Memory B cell (primary cell): ENCODE measurements at places on chromosomes 7 and 10.

DNA sequence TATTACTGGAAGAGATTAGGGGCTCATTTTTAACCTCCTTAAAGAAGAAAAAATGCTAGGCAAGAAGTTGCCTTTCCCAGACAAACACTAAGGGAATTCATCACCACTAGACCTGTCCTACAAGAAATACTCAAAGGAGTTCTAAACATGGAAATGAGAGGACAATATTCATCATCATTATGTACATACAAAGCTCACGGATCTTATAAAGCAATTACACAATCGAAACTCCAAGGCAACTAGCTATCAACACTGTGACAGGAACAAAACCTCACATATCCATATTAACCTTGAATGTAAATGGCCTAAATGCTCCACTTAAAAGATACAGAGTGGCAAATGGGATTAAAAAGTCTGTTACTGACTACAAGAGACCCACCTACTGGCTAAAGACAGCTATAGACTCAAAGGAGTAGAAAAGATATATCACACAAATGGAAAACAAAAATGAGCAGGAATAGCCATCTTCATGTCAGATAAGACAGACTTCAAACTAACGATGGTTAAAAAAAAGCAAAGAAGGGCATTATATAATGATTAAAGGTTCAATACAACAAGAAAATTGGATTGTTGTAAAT, 246.6 kb downstream of the ADRA2A start:
- no peak overlapping the region for H3K27ac ChIP-seq
- no peaks in the 10 kb centered on the region for H3K36me3 ChIP-seq
- no peak for DNase-seq
- no peak overlapping the region for H3K4me3 ChIP-seq

GRCh38 chr10:16792675-16793074, 24.5 kb downstream of the RSU1 start:
- no peaks in the 10 kb centered on the region for H3K27me3 ChIP-seq
- peaks cover 36% of the 10 kb centered on the region for H3K36me3 ChIP-seq
- no peak for DNase-seq
- H3K4me3 ChIP-seq, result no peak overlapping the region
- H3K27ac ChIP-seq, result no peak overlapping the region

DNA sequence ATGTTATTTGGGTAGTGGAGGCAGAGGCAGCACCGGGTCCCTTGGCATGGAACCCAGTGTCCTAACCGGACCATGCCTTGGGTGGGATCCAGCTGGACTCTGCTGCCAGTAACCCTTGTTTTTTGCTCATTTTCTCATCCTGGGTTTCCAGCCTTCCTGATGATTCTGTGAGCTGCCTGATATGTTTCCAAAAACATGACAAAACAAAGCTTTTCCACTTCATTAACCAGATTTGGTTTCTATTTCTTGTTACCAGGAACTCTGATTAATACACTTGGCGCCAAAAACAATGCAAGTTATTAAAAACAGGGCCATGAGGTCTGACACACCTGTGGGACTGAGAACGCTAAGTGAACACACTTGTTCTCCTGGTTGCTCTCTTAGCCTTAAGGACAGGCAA, 32.8 kb upstream of the DLG5 start:
- no peaks in the 10 kb centered on the region for H3K4me1 ChIP-seq
- no peak for DNase-seq
- H3K27ac ChIP-seq, result no peak overlapping the region
- no peak overlapping the region for H3K4me3 ChIP-seq

DNA sequence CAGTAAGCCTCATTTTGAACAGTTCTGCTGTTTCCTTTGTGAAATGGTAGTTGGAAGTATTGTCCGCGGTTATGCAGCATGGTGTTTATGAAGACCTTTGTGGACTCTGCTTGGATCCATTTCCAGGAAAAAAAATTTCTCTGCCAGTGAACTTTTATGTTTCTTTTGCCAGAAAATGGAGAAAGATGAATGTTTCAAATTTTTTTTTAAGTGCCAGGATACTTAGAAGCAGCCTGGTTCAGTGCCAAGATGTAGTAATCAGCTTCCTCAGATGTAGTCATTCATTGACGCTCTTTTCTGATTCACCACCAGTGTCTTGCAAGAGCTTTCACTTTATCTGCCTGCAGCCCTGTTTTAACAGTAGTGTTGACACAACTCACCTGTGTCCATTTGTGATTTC, 258.2 kb downstream of the SDK1 start:
- H3K4me3 ChIP-seq, result no peak overlapping the region
- DNase-seq, result no peak
- no peak overlapping the region for H3K27ac ChIP-seq
- no peaks in the 10 kb centered on the region for H3K36me3 ChIP-seq
- H3K4me1 ChIP-seq, result no peaks in the 10 kb centered on the region
- H3K27me3 ChIP-seq, result peaks cover 5% of the 10 kb centered on the region

- H3K27ac ChIP-seq, result no peak overlapping the region
- no peaks in the 10 kb centered on the region for H3K27me3 ChIP-seq
Measured at GRCh38 chr10:76404531-76404930, 973.1 kb downstream of the LRMDA start.

DNA sequence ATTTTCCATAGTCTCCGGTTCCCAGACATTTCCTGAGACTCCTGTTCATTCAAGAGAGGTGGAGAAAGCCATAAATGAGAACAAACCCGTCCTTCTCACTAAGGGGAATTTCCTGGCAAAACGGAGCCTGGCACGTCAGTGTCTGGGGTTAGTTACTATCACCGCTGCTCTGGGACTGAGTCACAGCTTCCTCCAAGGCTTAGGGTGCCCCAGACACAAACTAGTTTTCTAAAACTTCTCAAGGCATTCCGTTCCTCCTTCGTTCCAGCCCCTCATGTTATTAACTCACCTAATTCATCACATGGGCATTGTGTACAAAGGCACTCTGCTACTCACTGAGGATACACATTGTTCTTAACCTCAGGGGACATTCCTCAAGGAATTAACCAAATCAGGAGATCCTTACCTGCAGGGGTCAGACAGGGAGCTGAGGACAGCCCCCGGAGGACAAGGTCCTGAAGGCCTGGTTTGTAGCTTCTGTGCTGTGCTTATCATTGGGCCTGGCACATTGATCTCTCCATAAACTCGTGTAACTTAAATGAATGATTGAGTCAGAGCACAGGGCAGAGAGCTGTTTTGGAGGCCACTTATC, 103.0 kb upstream of the KLF6 start:
- no peaks in the 10 kb centered on the region for H3K36me3 ChIP-seq
- peak overlapping the region; percentile 82 for H3K27ac ChIP-seq
- DNase-seq, result no peak
- H3K4me1 ChIP-seq, result peaks cover 18% of the 10 kb centered on the region

DNA sequence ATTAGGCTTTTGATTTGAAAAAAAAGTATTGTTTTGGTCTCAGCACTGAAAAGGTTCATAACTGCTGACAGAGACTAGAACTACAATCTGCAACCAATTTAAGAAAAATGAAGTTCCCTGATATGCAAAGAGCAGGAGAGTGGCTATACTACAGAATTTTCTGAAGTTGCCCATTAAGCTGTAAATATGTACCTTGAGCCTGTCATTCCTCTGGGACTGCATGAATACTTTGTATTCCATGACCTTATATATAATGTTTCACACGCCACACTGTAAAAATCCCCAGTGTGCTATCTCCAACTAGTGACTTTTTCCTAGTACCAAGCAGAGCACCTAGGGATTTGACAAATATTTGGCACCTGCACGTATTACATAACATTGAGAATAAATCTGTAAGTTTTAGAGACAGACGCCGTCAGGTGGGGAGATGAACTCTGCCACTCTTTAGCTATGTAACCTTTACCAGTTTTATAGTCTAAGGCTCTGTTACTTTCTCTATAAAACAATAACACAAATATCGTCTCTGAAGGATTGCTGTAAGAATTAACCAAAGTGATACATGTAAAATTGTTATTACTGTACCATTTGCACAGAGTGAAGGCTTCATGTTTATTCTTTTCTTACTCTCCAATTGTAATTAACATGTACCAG, 235.4 kb downstream of the MAGI2 start:
- H3K4me3 ChIP-seq, result no peak overlapping the region
- H3K4me1 ChIP-seq, result no peaks in the 10 kb centered on the region
- DNase-seq, result no peak
- H3K27ac ChIP-seq, result no peak overlapping the region

DNA sequence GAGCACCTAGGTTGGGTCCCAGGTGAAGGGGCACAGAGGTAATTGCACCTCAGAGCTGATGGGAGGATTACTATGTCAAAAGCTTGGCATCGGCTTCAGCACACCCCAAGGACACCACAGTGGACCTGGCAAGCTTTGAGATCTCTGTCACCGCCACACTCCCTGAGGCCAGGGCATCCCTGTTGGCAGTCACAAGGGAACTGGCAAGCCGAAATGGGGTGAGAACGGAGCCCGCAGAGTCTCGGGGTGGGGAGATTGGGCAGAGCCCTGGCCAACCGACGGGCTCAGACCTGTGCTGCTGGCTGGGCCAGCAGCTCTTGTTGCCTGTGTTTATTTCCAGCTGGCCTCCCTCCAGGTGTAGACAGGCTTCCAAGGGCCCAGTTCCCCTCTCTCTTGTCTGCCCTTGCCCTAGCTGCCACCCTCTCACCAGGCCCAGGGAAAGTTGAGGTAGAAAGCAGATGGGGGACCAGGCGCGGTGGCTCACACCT, 2.5 kb downstream of the HSPB1 start:
- H3K4me3 ChIP-seq, result no peak overlapping the region
- no peak for DNase-seq
- H3K36me3 ChIP-seq, result no peaks in the 10 kb centered on the region
- no peak overlapping the region for H3K27ac ChIP-seq
- H3K4me1 ChIP-seq, result peaks cover 9% of the 10 kb centered on the region

- DNase-seq, result peak; percentile 9
- peaks cover 13% of the 10 kb centered on the region for H3K27me3 ChIP-seq
- H3K4me1 ChIP-seq, result no peaks in the 10 kb centered on the region
- H3K27ac ChIP-seq, result no peak overlapping the region
- H3K36me3 ChIP-seq, result no peaks in the 10 kb centered on the region
Measured at GRCh38 chr7:142908921-142909890, 23.7 kb upstream of the TRPV6 start.

GRCh38 chr10:65194126-65194525, 1672.9 kb downstream of the REEP3 start:
- DNase-seq, result no peak
- no peaks in the 10 kb centered on the region for H3K4me1 ChIP-seq
- no peak overlapping the region for H3K27ac ChIP-seq
- no peak overlapping the region for H3K4me3 ChIP-seq

DNA sequence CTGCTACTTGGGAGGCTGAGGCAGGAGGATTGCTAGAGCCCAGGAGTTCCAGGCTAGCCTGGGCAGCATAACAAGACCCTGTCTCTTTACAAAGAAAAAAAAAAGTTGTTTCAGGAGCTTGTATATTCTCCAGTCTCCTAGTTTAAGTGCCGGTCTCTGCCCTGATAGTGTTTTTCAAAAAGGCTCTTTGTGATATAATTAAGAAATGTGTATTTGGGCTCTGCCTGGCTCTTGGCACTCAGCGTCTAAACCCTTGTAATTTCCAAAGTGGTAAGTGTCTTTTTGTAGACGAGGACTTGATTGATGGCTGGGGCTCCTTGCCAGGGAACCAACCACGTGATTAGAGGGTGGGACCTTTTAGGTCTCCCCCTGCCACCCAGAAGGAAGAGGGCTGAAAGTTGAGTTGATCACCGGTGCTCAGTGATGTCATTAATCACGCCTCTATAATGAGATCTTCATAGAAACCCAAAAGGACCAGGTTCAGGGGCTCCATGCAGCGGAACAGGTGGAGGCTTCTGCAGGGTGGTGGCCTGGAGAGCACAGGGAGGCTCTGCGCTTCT, 4.4 kb downstream of the EIF3B start:
- H3K36me3 ChIP-seq, result peaks cover 14% of the 10 kb centered on the region
- no peaks in the 10 kb centered on the region for H3K27me3 ChIP-seq
- no peak overlapping the region for H3K4me3 ChIP-seq
- DNase-seq, result no peak

GRCh38 chr10:10804998-10805740, 212.5 kb upstream of the CELF2 start:
- no peaks in the 10 kb centered on the region for H3K36me3 ChIP-seq
- no peak overlapping the region for H3K27ac ChIP-seq
- peaks cover 5% of the 10 kb centered on the region for H3K27me3 ChIP-seq
- no peak overlapping the region for H3K4me3 ChIP-seq
- H3K4me1 ChIP-seq, result no peaks in the 10 kb centered on the region

GRCh38 chr10:70052462-70053217, at the start of gene MACROH2A2:
MACROH2A2 (plus strand) TSS chr10:70052846; CDS start chr10:70075659, 22,813 bp downstream.
- DNase-seq, result no peak
- no peak within 1 kb of the TSS for H3K27ac ChIP-seq
- H3K36me3 ChIP-seq, result no peaks in the 10 kb centered on the region
- H3K4me1 ChIP-seq, result peaks cover 7% of the 10 kb centered on the region

GRCh38 chr7:159071260-159071659, 73.4 kb downstream of the VIPR2 start:
- no peak overlapping the region for H3K4me3 ChIP-seq
- H3K4me1 ChIP-seq, result no peaks in the 10 kb centered on the region
- H3K27ac ChIP-seq, result no peak overlapping the region
- no peaks in the 10 kb centered on the region for H3K36me3 ChIP-seq
